ENCODE measurements at places on chromosomes 5 and 9.

DNA sequence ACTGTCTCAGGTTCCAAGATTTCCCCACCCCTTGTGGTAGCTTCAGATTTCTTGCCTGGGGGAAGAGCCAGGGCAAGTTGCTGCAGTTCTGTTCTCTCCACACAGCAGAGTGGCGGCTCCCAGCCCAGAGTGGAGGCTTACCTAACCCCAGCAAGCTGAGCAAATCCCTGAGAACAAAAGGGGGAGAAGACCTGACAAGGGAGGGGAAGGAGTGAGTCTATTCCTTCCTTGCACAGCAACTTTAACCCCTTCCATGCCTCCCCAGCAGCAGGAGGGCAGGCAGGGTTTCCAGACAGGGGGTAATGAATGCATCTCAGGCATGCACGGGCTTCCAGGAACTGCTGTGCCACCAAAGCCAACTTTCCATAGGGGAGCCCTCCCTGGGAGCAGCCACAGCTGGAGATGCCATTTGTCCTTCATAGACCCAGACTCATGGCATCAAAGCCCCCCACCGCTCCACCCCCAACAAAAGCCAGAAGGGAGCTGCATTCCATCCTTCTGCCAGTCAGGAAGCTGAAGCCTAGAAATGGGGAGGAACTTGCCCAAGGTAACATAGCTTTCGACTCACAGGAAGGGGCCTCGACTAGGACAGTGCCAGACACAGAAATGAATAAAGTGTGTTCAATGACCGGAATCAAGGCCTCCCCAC is 28.8 kb upstream of the FAT2 start:
- DNase-seq, result no peak

DNA sequence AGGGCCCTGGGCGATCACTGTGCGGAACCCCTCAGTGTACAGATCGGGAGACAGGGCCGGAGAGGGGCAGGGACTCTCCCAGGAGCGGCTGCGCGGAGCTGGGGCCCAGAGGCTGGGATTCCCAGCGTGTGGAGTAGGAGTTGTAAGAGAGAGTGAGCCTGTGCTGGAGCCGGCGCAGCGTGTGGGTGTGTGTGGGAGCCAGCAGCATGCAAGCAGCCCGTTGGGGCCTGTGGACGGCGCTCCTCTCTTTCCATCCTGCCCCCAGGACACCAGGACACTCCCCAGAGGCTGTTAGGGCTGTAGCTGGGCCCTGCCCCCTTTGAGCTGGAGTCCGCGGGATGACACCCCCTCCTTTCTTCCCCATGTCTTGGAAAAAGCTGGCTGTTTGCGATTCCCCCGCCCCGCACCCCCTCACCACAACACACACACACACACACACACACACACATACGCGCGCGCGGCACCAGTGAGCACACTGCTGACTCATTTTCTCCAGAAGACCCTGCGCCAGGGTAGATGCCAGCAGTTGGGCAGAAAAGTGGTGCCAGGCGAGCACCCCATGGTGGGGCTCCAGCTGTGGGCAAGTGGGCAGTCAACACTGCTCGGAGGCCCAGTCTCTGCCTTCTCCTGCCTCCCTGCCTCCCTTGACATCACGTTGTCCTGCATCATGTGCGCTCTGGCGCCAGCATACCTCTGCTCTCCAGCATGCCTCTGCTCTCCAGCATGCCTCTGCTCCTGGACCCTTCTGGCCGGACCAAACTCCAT is 1.5 kb downstream of the COL27A1 start:
- no peak for DNase-seq

DNA sequence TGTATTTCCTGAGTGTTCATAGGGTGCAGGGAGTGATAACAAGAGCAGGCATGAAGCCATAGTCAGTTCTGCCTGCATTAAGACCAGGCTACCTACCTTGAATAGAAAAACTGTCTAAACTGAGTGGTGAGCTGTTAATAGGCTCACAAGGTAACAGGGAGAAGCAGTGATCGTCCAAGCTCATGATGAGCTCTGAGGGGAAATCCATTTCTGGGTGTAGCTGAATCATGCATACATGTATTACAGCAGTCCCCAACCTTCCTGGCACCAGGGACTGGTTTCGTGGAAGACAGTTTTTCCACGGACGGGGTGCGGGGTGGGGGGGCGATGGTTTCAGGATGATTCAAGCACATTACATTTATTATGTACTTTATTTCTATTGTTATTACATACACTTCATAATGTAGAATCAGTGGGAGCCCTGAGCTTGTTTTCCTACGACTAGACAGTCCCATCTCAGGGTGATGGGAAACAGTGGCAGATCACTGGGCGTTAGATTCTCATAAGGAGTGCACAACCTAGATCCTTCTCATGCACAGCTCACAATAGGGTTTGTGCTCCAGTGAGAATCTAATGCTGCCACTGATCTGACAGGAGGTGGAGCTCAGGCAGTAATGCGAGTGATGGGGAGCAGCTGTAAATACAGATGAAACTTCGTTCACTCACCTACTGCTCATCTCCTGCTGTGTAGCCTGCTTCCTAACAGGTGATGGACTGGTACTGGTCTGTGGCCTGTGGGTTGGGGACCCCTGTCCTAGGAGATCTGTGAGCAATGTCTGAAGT is 100.0 kb upstream of the IL6ST start:
- no peak for DNase-seq

GRCh38 chr9:133540698-133541025 is 6.2 kb downstream of the ADAMTSL2 start:
- no peak for DNase-seq

GRCh38 chr9:3189113-3189861 is 336.5 kb downstream of the RFX3 start:
- DNase-seq, result no peak

DNA sequence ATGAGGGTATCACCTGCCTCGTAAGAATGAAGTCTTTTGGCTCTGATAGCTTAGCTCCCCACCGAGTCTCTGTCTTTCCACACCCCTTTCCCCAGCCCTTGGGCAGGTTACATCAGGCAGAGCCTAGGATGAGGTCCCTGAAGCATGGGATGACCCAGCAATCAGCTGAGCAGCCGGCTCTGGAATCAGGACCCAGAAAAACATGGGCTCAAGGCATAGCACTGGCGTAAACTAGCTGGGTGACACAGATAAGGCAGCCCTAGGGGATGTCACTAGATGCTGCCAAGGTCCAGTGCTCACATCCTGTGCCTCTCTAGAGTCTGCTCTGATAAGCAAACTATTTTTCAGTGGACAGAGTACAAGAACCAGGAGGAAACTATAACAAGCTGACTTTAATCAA is 26.6 kb downstream of the IDNK start:
- no peak for DNase-seq

GRCh38 chr5:15741591-15741990 is 241.6 kb downstream of the FBXL7 start:
- DNase-seq, result no peak

GRCh38 chr5:14216372-14216771 is 73.2 kb downstream of the TRIO start:
- DNase-seq, result no peak

DNA sequence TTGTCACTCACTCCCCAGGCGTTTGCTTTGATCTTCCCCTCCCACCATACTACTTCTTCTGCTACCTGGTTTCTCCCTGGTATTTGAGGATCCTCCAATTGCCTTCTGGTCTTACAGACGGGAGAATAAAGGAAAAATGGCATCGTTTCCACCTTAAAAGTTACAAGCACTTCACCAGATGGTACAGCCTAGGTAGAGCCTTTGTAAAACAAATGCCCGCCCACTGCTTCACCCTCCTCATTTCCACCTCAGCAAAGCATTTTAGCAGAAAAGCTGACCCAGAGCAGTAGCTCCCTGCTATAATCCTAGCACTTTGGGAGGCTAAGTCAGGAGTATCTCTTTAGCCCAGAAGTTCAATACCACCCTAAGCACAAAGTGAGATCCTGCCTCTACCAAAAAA is 5.1 kb upstream of the ANXA2R start:
- DNase-seq, result no peak

DNA sequence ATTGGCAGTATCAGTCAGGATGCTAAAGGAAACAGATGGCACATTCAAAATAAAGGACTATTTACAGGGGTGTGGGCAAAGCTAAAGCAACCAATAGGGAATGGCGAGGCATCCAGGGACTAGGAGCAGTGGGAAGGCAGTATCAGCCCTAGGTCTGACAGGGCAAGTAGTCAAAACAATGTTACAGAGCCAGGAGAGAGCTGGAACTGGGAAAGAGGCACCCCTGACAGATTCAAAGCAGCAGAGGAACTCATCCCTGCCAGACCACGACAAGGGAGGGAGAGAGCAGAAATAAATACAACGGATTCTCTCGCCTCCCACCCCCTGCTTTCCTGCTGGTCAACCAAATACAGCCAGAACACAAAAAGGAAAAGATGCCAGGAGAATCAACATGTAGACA is 371.5 kb downstream of the NR2F1-AS1 start:
- no peak for DNase-seq
